ENCODE measurements at places on chromosomes 16 and 17.

DNA sequence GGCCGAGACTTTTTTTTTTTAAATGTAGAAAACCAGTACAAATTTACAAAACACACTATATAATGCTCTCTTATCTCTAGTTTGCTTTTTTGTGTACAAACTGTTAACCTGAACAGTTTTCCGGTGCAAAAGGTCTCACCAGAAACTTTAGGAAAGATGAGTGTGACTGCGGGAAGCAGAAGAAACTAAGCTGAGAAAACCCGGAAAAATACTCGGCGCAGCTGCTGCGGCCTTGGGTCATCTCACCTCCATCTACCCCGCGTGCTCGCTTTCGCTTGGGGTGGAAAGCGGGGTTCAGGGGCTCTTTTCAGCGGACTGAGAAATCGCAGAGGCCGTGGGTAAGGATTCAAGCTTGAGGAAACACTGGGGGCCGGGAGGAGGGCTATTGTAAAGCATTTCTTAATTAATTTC lies 1.8 kb downstream of the SALL1 start:
- no peak for DNase-seq

- no peak for DNase-seq
Observed at GRCh38 chr16:17557949-17558348, 87.2 kb upstream of the XYLT1 start.

GRCh38 chr16:70432356-70432722 lies 6.6 kb downstream of the ST3GAL2 start:
- DNase-seq, result no peak

DNA sequence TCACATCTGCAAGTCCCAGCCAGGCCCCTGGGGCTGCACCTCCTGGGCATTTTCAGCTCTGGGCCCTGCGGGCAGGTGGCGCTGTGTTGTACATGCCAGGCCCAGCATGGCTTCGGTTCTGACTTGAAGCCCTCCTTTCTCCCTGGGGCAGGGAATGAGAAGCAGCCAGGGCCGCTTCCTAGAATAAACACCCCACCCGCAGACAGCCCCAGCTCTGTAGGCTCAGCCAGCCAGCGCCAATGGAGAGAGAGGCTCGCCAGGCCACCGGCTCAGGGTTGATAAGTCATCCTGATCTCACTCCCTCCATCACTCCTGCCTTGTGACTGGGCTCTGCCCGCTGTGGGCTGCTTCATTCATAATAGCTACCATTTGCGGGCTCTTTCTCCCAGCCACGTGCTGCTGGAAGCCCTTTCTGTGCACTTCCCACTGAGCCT lies 6.0 kb upstream of the GLIS2 start:
- DNase-seq, result no peak

GRCh38 chr17:28365487-28365886 lies 488 bp upstream of the SEBOX start:
- DNase-seq, result no peak

DNA sequence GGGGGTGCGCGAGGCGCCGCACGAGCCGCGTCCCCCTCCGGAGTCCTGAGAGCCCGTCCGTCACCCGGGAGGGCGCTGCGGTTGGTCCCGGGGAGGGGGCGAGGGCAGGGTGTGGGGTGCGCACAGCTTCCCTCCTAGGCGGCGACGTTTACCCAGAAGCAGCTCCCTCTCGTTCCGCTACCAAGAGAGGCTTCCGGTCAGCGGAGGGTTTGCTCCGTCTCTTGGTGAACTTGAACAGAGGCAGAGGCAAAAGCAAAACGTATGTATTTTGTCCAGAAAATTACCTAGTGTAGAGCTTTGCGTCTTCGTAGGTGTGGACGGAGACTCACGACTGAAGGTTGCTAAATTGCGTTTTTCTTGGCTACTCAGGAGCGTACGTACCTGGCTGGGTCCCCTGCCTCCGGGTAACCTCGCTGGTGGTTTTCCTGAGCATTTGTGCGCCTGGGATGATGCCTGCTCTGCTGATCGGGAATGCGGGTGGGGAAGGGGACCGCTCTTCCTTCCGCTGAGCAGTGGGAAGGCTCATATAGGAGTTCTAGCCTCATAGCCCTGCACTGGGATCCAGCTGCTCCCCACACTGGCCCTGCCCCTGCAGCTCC lies 833 bp downstream of the WSCD1 start:
- DNase-seq, result no peak

GRCh38 chr17:29613856-29614255 lies 8.9 kb downstream of the CORO6 start:
- no peak for DNase-seq

- no peak for DNase-seq
Observed at GRCh38 chr17:77958716-77959125, 218 bp downstream of the TNRC6C start.

DNA sequence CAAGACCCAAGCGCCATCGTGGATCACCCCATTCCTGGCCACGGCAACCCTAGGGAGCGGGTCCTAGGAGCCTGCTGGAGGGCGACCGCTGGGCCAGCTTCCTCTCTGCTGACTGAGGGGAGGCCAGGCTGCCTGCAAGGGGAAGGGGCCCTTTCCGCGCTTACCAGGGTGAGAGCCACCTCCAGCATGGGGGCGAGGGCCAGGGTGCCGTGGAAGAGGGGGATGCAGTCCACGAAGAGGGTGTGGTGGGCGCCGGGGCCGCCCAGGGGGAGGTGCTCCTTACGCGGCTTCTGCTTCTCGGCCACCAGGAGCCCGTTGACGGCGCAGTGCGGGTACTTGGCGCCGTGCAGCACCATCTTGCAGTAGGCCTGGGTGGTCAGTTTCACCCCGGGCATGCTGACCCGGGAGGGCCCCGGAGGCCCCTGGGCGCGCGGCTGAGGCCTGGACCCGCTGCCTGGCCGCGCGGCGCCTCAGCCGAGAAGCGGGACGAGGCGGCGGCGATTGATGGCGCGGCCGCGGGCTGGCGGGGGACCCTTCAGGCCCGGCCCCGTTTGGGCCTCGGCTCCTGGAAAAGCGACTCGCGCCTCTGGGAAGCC lies 345 bp downstream of the EMC8 start:
- DNase-seq, result no peak

GRCh38 chr17:80781807-80782277 lies 209.8 kb upstream of the CHMP6 start:
- DNase-seq, result no peak

- no peak for DNase-seq
Observed at GRCh38 chr17:80294653-80295052, 34.0 kb downstream of the RNF213 start.

DNA sequence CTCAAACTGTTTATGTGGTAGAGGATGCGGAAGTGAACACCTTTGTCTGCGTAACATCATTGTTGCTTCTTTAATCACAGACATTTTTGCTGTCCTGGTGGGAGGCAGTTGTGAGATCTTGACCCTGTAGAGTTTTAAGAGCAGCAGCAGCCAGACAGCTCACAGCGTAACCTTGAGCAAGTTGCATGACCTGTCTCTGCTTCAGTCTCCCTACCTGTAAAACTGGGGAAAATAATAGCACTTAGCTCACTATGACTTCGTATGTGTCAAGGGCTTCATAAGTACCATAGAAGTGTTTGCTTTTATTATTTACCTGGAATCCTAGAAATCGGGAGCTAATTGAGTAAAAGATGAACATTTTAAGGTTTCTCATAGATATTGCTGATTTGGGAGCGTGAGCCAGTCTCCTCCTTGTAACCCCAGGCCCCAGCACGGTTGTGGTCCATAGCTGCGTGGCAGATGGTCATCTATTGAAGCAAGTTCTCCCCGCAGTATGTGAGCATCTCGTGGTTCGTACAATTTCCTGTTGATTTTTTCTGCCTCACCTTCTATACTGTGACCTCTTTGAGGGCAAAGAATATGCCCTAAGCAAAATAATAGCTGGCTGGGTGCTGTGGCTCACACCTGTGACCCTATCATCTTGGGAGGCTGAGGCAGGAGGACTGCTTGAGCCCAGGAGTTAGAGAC lies 34.4 kb downstream of the GPRC5B start:
- no peak for DNase-seq

GRCh38 chr17:62823111-62823893 lies 15.2 kb upstream of the MARCHF10 start:
- no peak for DNase-seq

- DNase-seq, result no peak
Observed at GRCh38 chr17:58580671-58581070, 66.2 kb upstream of the MTMR4 start.

DNA sequence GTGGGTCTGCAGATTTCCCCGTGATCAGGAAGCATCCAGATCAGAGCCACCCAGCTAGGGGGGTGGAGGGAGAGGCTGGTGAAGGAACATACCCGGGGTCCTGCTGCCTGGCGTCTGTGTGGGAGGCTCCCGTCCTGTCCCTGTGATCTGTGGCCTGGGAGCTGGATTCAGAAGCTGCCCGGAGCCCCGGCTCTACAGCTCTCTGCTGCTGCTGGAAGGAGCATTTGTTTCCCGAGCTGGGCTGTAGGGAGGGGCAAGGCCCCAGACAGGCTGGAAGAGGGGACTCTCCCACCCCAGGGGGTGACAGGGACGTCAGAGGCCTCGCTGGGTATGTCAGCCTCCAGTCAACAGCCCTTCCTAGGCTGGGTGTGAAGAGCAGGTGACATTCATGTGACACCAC lies 10.2 kb downstream of the SOX8 start:
- no peak for DNase-seq

- DNase-seq, result no peak
Observed at GRCh38 chr16:17062676-17063075, 408.1 kb downstream of the XYLT1 start.

GRCh38 chr17:16569358-16569712 lies 331 bp upstream of the ZNF287 start:
- no peak for DNase-seq

- no peak for DNase-seq
Observed at GRCh38 chr17:27327397-27327796, 33.5 kb downstream of the WSB1 start.

GRCh38 chr16:56961386-56961785 lies 364 bp upstream of the CETP start:
- no peak for DNase-seq
